ENCODE measurements at places on chromosomes 12 and 14.

DNA sequence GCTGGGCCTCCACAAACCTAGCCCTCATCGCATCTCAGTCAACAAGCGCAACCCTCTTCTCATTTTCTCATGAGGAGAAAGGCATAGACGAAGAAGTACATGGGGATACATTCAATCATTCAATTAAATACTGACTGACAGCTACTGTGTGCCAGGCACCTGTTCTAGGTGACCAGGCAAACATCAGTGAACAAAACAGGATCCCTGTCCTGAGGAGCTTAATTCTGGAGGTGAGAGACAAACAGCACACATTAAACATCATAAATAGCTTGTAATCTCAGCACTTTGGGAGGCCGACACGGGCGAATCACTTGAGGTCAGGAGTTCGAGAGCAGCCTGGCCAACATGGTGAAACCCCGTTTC is 362 bp upstream of the ACYP1 start:
- DNase-seq: no peak

DNA sequence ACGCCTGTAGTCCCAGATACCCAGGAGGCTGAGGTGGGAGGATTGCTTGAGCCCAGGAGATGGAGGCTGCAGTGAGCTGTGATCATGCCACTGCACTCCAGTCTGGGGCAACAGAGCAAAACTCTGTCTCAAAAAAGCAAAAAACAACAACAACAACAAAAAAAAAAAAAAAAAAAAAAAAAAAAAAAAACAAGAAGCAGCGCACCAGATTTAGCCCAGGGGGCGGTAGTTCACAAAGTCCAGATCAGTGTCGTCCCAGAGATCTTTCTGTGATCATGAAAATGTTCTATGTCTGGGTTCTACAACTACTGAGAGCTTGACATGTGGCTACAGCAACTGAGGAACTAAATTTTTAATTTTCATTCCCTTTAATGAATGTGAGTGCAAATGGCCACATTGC is 27.4 kb downstream of the OAS2 start:
- DNase-seq: peak; percentile 52

GRCh38 chr12:15700595-15700994 is 88.6 kb downstream of the EPS8 start:
- peak; percentile 93 for DNase-seq

DNA sequence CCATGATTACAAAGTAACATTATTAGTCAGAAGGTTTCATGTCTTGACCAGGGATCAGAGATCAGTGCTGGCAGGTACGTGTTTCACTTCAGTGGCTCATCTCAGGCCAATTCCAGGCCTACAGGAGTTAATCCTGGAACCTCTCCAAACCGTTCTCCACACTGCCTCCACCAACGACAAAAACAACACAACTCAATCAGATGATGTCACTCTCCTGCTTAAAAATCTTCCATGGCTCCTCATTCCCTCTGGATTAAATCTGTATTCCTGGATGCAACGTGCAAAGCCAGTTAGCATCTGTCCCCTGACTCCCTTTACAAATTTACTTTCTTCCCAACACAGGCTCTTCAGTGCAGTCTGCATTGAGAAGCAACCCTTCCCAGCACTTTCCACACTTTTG is 34.3 kb upstream of the TXNRD1 start:
- peak; percentile 39 for DNase-seq

GRCh38 chr12:12539028-12539810 is 23.4 kb downstream of the DUSP16 start:
- DNase-seq: no peak

GRCh38 chr12:10354502-10354901 is 35.3 kb downstream of the KLRK1 start:
- DNase-seq: peak; percentile 51

DNA sequence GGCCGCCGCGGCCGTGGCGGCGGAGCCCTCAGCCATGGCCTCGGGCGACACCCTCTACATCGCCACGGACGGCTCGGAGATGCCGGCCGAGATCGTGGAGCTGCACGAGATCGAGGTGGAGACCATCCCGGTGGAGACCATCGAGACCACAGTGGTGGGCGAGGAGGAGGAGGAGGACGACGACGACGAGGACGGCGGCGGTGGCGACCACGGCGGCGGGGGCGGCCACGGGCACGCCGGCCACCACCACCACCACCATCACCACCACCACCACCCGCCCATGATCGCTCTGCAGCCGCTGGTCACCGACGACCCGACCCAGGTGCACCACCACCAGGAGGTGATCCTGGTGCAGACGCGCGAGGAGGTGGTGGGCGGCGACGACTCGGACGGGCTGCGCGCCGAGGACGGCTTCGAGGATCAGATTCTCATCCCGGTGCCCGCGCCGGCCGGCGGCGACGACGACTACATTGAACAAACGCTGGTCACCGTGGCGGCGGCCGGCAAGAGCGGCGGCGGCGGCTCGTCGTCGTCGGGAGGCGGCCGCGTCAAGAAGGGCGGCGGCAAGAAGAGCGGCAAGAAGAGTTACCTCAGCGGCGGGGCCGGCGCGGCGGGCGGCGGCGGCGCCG is 381 bp downstream of the YY1 start:
- peak; percentile 25 for DNase-seq

DNA sequence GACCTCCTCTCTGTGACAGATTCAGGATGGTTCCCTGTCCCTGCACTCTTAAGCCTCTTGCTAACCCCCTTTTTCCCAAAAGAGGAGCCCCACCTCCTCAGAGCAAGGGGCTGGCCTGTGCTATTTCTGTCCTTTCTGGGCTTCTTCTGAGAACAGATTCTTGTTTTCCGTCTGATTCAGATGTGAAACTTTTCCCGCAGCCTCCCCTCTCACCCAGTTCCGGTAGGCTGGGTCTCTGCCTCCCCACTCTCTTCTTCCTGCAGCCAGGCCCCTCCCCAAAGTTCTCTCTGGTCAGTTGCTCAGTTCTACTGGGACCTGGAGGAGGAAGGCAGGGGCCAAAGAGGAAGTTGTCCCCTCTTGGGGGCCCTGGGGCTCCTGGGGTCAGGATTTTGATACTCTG is 11.8 kb downstream of the PDE1B start:
- no peak for DNase-seq

DNA sequence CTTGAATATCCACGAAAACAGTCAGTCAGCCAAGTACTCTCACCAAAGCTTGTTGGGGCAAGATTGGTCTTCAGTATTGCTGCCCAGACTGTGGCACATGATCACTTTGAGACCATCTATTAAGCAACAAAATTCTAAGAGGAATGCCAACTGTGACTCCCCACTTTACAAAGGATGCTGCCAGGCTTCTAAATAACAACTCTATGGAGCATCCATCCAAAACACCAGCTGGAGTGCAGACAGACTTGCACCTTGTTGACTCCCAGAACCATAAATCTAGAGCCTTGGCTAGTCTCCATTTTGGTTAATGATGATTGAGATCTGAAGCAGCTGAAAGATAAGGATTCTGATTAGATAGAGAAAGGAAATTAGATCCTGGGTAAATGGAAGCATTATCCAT is 132.8 kb downstream of the DIO2 start:
- DNase-seq: no peak

DNA sequence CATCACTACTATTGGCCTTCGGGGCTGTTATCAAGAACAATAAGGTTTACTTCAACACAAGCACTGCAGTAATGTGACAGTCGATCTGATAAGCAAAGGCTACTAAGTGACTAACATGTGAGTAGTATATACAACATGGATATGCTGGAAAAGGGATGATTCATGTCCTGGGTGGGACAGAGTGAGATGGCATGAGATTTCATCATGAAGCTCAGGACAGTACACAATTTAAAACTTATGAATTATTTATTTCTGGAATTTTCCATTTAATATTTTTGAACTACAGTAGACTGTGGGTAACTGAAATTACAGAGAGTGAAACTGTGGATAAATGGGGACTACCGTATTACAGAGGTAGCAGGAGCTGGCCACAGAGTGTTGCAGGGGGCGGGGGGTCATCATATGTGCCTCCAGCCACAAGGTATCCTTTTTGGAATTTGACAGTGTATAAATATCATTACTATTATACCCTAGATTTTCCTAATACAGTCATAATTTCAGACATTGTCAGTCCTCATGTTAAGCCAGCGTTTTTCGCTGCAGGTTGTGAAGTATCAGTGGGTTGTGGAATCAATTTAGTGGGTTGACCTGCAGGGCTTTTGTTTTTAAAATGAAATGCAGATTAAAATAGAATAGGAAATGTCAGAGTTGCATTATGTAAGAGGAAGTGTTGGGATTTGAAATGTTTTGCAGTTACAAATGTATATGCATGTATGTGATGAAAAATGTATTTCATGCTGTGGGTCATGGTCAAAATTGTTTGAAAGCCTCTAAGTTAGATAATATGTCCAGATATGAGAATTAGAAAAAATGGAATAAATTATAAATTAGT is 148.0 kb upstream of the NUDT4 start:
- peak; percentile 66 for DNase-seq

- no peak for DNase-seq
Measured at GRCh38 chr12:122858591-122859302, 23.5 kb downstream of the HIP1R start.

GRCh38 chr12:65741656-65742017 is 82.6 kb upstream of the HMGA2 start:
- DNase-seq: peak; percentile 54

DNA sequence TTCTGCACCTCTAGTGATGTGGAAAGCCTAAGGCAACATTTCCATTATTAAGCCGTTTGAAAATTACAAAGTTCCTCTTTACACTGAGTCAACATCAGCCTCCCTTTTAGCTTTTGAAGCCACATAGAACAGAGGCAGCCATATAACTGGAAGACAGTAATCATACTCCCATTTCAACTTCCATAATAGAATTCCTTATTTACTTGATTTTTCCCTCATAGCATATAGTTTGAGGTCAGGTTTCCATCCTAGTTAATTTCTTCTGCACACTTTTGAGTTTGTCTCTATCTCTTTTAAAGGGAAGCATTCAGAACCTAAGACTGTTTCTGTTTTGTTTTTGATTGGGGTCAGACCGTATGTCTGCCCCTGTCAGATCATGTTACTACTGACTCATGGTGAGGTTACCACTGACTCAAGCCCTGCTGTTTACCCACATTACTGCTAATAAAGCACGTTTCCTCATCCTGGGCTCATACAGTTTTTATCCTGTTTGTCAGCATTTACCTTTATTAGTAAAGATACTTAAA is 161.0 kb downstream of the SLC38A4 start:
- DNase-seq: peak; percentile 88

- no peak for DNase-seq
Measured at GRCh38 chr14:24102357-24103048, 8.4 kb downstream of the PCK2 start.

GRCh38 chr12:94074980-94075629 is 73.3 kb upstream of the PLXNC1 start:
- peak; percentile 65 for DNase-seq

DNA sequence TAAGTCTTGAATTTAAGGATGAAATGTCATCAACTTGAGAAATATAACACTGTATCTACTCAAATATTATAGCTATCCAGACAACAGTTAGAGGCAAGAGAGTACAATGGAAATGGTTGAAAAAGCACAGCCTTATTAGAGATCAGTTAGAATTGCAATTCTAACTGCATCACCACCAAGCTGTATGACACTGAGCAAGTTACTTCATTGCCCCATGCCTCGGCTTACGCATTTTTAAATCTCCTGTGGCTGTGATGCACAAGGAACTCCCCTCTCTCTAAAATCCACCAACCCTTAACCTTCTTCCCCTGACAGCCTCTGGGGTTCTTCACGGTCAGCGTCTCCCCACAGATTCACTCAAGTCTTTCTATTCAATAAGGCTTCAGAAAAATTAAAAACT is 75.1 kb downstream of the MED13L start:
- DNase-seq: no peak

- peak; percentile 33 for DNase-seq
Measured at GRCh38 chr12:121579190-121579791, 1.5 kb downstream of the KDM2B start.

- DNase-seq: no peak
Measured at GRCh38 chr12:97912943-97913342, 450.3 kb downstream of the RMST start.

DNA sequence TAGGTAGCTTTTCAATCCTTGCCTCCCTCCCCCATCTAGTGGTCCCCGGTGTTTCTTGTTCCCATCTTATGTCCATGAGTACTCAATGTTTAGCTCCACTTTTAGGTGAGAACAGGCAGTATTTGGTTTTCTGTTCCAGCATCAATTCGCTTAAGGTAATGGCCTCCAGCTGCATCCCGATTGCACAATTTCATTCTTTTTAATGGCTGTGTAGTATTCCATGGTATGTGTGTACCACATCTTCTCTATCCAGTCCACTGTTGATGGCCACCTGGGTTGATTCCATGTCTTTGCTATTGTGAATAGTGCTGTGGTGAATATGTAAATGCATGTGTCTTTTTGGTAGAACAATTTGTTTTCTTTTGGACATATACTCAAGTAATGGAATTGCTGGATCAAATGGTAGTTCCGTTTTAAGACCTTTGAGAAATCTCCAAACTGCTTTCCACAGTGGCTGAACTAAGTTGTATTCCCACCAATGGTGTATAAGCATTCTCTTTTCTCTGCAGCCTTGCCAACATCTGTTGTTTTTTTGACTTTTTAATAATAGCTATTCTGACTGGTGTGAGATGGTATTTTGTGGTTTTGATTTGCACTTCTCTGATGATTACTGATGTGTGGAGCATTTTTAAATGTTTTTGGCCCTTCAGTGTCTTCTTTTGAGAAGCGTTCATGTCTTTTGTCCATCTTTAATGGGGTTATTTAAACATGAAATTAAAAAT is 34.2 kb upstream of the ASPG start:
- no peak for DNase-seq

GRCh38 chr12:86627001-86627400 is 370.8 kb upstream of the MGAT4C start:
- DNase-seq: no peak

DNA sequence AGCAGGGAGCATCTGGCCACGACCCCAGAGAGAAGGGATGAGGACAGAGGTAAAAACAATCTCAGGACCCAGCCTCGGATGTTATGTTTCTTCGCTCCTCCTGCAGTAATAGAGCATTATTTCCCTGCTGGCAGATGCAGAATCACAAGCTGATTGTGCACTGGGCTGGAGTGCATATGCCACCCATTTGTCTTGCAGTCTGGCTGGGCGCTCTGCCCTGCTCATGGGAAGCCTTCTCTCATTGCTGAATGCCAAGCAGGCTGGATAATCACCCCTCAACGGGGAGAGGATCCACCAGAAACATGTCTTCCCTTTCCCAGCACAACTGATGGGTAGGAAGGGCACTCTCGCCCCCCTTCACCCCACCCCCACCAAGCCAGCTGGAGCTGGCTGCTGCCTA is 8.5 kb upstream of the VASH1 start:
- DNase-seq: no peak

DNA sequence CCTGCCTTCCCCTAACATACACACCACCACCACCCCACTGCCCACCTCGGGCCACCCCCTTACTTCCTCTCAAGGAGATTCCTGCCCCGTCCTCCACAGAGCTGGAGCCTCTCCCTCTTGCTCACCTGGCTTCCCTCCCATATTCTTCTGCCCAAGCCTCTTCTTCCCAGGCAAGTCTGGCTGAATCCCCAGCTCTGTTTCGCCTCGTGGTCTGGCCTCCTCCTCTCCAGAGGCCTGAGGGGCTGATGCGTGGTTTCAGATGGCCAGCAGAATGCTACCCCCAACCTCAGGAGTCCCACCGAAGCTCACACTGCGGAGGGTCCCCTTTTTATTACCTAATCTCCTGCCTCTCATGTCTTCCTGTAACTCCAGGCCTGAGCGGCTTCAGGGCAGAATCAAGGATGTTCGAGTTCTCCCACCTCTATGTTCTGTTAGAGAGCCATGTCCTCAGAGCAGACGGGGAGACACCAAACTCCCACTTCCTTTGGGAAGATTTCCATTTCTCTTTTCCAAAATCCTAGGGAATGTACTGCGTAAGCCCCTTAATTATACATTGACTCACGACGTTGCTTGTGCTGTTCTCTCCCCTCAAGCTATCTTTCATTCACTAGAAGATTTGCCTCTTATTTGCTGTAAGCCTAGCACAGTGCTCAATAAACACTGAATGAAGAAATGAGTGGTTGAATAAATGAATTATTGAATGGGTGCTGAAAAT is 33.9 kb upstream of the LTBP2 start:
- DNase-seq: no peak

Measured in dermis blood vessel endothelial cell (primary cell).